Kidney (tissue), 22 donors: ENCODE measurements at places on chromosomes 7 and 10. TPM values are rescaled to one million over a fixed set of nuclear protein-coding genes. Genes with fewer than 3 reads are reported as not detected.

RTKN2 gene
- polyA plus RNA-seq = 0.24 TPM

STK31 gene
- 0.15 TPM for polyA plus RNA-seq

HGF gene
- polyA plus RNA-seq = 2.6 TPM

GJD4 gene
- polyA plus RNA-seq = not detected

ENTPD1 gene
- polyA plus RNA-seq = 5.2 TPM
